ENCODE measurements at places on chromosomes 12 and 14. TPM values are rescaled to one million over a fixed set of nuclear protein-coding genes. Genes with fewer than 3 reads are reported as not detected.

The TEX22 gene
- total RNA-seq = 2.3 TPM

The C1QL4 gene
- total RNA-seq = not detected

The EFS gene
- 1.4 TPM for total RNA-seq

DNA sequence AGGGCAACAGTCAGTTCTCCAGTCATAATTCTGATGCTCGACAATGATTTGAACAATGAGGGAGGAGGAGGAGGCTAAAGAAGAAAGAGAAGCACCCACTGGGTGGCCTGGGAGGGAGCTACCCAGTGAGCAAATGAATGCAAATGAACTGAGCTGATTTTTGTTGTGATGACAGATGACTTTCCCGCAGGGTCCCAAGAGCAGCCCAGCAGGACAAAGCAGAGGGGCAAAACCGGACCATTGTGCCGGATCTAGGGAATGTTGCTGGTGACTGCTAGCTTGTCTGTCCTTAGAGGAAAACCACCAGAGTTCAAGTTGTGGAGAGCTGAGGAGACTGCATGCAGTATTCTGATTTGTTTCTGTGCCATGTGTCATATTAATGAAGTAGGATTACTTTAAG, 162.8 kb downstream of the MON2 start:
- DNase-seq = no peak

GRCh38 chr14:64956697-64957406, 14.3 kb upstream of the GPX2 start:
- no peak for DNase-seq

GRCh38 chr12:124282287-124282686, 12.6 kb upstream of the RFLNA start:
- no peak for DNase-seq

DNA sequence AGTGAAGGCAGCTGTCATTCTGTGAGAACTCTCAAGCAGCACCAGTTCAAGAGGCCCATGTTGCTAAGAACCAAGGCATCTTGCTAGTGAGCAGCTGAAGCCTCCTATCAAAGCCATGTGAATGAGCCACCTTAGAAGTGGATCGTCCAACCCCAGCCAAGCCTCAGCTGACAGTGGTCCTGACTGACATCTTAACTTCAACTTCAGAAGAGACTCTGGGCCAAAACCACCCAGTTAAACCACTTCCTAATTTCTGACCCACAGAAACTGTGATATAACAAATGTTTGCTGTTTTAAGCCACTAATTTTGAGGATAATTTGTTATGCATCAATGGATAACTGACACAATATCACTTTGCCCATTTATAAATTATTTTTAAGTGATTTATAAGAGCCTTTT, 256.0 kb downstream of the RPAP3 start:
- DNase-seq = no peak
